ENCODE measurements at places on chromosomes 6 and 20. TPM values are rescaled to one million over a fixed set of nuclear protein-coding genes. Genes with fewer than 3 reads are reported as not detected.

- peaks cover 26% of the 10 kb centered on the region for H3K4me1 ChIP-seq
- H3K4me3 ChIP-seq: peak overlapping the region; percentile 95
- DNase-seq: no peak
- no peaks in the 10 kb centered on the region for H3K27me3 ChIP-seq
- H3K36me3 ChIP-seq: peaks cover 45% of the 10 kb centered on the region
Observed at GRCh38 chr6:33578164-33578563, 1.9 kb downstream of the BAK1 start.

DNA sequence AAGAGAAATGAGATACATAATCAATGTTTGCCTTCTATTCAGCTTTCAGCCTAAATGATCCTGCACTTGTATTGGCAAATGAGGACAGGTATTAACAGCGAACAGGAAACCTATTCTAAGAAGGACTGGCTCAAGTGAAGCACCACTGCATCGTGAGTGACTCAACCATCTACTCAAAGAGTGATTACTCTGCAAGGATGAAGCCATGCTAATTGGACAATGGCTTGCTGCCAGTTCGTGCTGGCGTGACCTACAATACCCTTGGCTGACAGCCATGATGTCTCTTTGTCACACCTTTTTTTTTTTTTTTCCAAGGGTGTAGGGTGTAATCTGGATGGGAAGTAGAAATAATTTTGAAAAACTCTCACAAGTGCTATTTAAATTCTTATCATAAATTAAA, 104.9 kb downstream of the GJA10 start:
- no peak overlapping the region for H3K4me3 ChIP-seq
- peak; percentile 71 for DNase-seq
- H3K36me3 ChIP-seq: peaks cover 41% of the 10 kb centered on the region

GRCh38 chr20:31859998-31860380, 10.3 kb downstream of the DUSP15 start:
- H3K27ac ChIP-seq: no peak overlapping the region
- H3K4me1 ChIP-seq: peaks cover 8% of the 10 kb centered on the region
- no peak overlapping the region for H3K4me3 ChIP-seq
- H3K36me3 ChIP-seq: no peaks in the 10 kb centered on the region
- no peak for DNase-seq

The SMAP1 gene
- total RNA-seq: 24.8 TPM

The SH3BGRL2 gene
- total RNA-seq: 0.43 TPM

The GSTA2 gene
- not detected for total RNA-seq

The MUCL3 gene
- total RNA-seq: not detected

The CST5 gene
- total RNA-seq: not detected

- no peaks in the 10 kb centered on the region for H3K36me3 ChIP-seq
- DNase-seq: no peak
- H3K27me3 ChIP-seq: no peaks in the 10 kb centered on the region
- H3K27ac ChIP-seq: no peak overlapping the region
- H3K4me1 ChIP-seq: peaks cover 7% of the 10 kb centered on the region
Observed at GRCh38 chr6:128278836-128279235, 241.6 kb downstream of the PTPRK start.

GRCh38 chr6:33443619-33444504, 10.5 kb upstream of the ZBTB9 start:
- H3K4me3 ChIP-seq: no peak overlapping the region
- H3K4me1 ChIP-seq: peaks cover 4% of the 10 kb centered on the region
- H3K27me3 ChIP-seq: no peaks in the 10 kb centered on the region
- DNase-seq: no peak

- no peaks in the 10 kb centered on the region for H3K27me3 ChIP-seq
- no peak for DNase-seq
- no peaks in the 10 kb centered on the region for H3K4me1 ChIP-seq
- H3K36me3 ChIP-seq: no peaks in the 10 kb centered on the region
- no peak overlapping the region for H3K4me3 ChIP-seq
Observed at GRCh38 chr6:164882236-164882635, 427.2 kb downstream of the C6orf118 start.

The WFDC5 gene
- 0.23 TPM for total RNA-seq

DNA sequence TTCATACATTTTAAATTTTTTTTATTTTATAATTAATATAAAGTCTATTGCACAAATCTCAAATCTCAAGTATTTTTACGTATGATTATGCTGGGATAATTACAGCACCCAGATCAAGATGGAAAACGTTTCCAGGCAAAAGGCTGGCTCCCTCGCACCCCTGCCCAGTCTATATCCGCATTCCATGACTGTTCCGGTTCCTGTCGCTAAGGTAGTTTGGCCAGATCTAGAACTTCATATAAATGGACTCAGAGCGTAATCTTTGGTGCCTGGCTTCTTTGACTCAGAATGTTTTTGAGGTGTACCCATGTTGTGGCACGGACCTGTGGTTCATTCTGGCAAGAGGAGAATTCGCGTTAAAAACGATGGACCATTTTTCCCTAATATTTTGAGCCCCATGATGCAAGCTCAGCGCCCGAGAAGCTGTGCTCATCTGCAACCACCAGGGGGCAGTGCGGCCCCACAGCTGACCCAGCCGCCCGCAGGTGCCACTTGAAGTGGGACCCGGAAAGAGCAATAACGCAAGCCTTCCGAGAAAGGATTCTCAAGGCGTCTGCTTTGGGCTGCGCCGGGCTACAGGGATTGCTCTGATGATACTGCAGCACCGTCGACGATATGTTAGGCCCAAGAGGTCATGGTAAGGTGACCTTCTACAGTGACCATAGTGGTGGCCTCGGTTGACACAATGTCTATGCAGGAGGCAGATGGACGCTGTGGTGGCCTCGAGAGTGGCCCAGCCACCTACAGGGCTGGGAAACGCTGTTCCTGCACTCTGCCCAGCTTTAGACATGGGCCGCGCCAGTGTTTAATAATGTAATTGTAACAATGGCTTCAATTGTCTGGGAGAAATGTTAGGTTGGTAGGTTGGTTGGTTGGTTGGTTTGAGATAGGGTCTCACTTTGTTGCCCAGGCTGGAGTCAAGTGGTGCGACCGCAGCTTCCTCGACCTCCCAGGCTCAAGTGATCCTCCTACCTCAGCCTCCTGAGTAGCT, 160.1 kb downstream of the ZMYND8 start:
- H3K27ac ChIP-seq: no peak overlapping the region
- peaks cover 8% of the 10 kb centered on the region for H3K27me3 ChIP-seq
- H3K4me1 ChIP-seq: peaks cover 16% of the 10 kb centered on the region

The CYP39A1 gene
- total RNA-seq: not detected

- DNase-seq: peak; percentile 13
- peaks cover 4% of the 10 kb centered on the region for H3K4me1 ChIP-seq
- peaks cover 49% of the 10 kb centered on the region for H3K27me3 ChIP-seq
- H3K36me3 ChIP-seq: no peaks in the 10 kb centered on the region
- H3K4me3 ChIP-seq: peak overlapping the region; percentile 76
- peak overlapping the region; percentile 61 for H3K27ac ChIP-seq
Observed at GRCh38 chr6:56842686-56843475, 112.0 kb upstream of the BEND6 start.

- H3K4me3 ChIP-seq: no peak overlapping the region
- peaks cover 8% of the 10 kb centered on the region for H3K27me3 ChIP-seq
- no peak overlapping the region for H3K27ac ChIP-seq
- DNase-seq: no peak
Observed at GRCh38 chr6:150200428-150201100, 57.7 kb downstream of the PPP1R14C start.

DNA sequence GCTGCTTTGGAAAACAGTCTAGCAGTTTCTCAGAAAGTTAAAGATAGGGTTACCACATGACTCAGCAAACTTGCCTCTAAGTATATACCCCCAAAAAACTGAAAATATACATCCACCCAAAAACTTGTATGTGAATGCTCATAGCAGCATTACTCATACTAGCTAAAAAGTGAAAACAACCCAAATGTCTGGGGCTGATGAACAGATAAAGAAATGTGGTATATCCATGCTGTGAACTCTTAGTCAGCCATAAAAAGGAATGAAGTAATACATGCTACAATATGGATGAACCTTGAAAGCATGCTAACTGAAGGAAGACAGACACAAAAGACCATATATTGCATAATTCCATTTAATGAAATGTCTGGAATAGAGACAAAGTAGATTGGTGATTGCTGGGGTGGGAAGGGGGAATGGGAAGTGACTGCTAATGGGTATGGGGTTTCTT, 79.9 kb upstream of the GLP1R start:
- no peak overlapping the region for H3K27ac ChIP-seq
- peaks cover 4% of the 10 kb centered on the region for H3K27me3 ChIP-seq
- no peak overlapping the region for H3K4me3 ChIP-seq

DNA sequence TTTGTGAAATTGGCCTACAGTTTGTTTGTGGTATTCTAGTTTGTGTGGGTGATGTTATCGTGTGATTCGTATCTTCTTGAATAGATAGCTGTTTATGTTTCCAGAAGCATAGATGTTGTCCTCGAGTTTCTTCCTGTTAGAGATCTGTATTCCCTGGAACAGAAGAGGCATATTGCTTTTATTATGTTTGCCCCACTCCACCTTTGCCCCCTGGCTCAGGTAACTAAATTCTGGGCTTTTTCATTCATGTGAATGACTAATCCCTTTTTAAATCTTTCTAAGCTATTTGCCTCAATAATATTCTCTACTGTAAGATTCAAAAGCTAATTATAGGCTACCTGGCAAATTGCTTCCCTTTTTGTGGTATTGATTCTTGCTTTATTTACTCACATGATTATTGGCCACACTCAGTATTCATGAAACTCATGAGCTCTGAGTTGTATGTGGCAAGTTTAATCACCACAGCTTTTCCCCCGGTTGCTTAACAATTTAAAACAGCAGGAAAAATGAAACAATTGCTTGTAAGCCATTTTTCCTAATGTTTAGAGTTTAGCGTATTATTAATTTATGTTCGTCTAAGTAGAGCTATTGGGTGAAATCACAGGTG, 12.6 kb downstream of the RNF217 start:
- DNase-seq: no peak
- H3K4me1 ChIP-seq: no peaks in the 10 kb centered on the region
- H3K27ac ChIP-seq: no peak overlapping the region
- peaks cover 13% of the 10 kb centered on the region for H3K27me3 ChIP-seq
- no peak overlapping the region for H3K4me3 ChIP-seq
- no peaks in the 10 kb centered on the region for H3K36me3 ChIP-seq

GRCh38 chr20:46135856-46136633, 17.9 kb downstream of the CD40 start:
- H3K36me3 ChIP-seq: no peaks in the 10 kb centered on the region
- H3K27ac ChIP-seq: no peak overlapping the region
- peaks cover 2% of the 10 kb centered on the region for H3K4me1 ChIP-seq
- no peak for DNase-seq
- H3K27me3 ChIP-seq: peaks cover 37% of the 10 kb centered on the region

The GCNT2 gene
- total RNA-seq: 2.2 TPM

DNA sequence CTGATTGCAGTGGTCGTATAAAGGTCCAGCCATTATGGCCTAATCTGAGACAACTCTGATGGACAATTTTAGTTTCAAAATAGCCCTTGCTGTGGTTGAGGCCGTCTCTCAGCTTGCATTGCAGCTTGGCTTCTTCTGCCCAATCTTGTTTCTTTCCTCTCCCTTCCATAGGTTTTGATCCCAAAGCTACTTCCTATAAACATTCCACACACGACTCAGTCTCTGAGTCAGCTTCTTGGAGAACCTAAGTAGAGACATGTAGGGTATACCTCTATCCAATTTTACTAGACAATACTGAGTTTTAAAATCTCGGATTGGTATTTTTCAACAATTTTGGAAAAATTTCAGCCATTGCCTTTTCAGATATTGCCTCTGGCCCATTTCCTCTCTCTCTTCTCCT, 13.4 kb downstream of the IYD start:
- DNase-seq: no peak
- H3K27ac ChIP-seq: no peak overlapping the region
- no peaks in the 10 kb centered on the region for H3K4me1 ChIP-seq
- H3K4me3 ChIP-seq: no peak overlapping the region
- no peaks in the 10 kb centered on the region for H3K36me3 ChIP-seq

The CAGE1 gene
- 0.07 TPM for total RNA-seq

- no peak overlapping the region for H3K4me3 ChIP-seq
- peaks cover 9% of the 10 kb centered on the region for H3K4me1 ChIP-seq
- peaks cover 25% of the 10 kb centered on the region for H3K36me3 ChIP-seq
- no peaks in the 10 kb centered on the region for H3K27me3 ChIP-seq
Observed at GRCh38 chr6:169665289-169665688, 36.5 kb downstream of the WDR27 start.

DNA sequence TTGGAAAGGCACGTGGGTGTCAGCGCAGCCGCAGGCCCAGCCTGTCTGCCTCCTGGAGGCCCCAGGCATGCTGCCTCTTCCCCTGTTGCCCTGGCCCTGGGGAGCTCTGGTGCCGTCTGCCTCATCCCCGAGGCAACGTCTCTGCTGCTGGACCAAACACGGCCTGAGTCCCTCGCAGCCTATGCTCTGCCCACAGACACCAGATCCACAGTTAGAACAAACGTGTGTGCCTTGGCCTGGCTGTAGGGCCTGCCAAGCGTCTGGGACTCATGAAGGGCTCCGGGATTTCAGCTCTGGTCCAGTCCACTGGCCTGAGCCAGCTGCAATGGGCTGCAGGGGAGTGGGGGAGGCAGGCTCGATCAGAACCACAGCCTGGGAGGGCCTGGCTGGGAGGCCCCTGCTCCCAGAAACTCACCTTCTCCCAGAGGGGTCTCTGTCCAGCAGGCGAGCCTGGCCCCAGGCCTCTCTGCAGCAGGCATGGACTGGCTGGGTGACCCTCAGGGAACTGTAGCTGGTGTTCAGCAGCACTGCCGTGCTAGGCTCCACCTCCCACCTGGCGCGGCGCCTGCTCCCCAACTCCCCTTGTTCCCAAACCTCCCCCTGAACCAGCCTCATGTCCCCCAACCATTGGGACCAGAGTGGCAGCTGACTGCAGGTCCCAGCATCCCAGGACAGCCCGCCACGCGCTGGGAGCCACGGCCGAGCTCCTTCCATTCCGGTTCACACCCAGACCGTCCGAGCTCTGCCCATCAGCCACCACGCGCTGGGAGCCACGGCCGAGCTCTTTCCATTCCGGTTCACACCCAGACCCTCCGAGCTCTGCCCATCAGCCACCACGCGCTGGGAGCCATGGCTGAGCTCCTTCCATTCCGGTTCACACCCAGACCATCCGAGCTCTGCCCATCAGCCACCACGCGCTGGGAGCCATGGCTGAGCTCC, 197.0 kb downstream of the DLL1 start:
- H3K4me1 ChIP-seq: peaks cover 16% of the 10 kb centered on the region
- H3K36me3 ChIP-seq: no peaks in the 10 kb centered on the region
- H3K27me3 ChIP-seq: no peaks in the 10 kb centered on the region

DNA sequence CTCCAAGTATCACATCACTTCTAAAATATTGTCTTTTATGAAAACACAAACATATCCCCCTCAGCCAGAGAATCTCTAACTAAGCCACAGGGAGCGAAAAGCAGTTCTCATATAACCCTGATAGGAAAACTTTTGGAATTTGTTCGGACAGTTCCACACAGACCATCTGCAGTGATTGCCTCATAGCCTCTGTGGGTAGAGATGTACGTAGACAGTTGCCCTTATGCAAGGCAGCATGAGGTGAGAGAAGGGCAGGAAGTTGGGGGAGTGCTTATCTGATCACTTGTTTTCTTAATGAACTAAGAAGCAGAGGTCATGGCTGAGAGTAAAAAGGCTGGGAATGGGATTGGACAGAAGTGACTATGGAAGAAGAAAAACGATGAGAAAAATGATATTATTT, 39.6 kb downstream of the SLC23A2 start:
- no peak overlapping the region for H3K4me3 ChIP-seq
- H3K36me3 ChIP-seq: peaks cover 5% of the 10 kb centered on the region
- peak overlapping the region; percentile 93 for H3K27ac ChIP-seq

The RAB32 gene
- total RNA-seq: 0.44 TPM

- H3K27ac ChIP-seq: peak overlapping the region; percentile 39
- H3K36me3 ChIP-seq: peaks cover 47% of the 10 kb centered on the region
- no peak overlapping the region for H3K4me3 ChIP-seq
- DNase-seq: no peak
Observed at GRCh38 chr20:36613974-36614373, 8.4 kb downstream of the RAB5IF start.

- no peaks in the 10 kb centered on the region for H3K27me3 ChIP-seq
- H3K27ac ChIP-seq: no peak overlapping the region
- no peak for DNase-seq
- H3K4me1 ChIP-seq: no peaks in the 10 kb centered on the region
- no peaks in the 10 kb centered on the region for H3K36me3 ChIP-seq
Observed at GRCh38 chr6:169200893-169201514, 52.6 kb downstream of the THBS2 start.
